Muscle of leg (tissue), 16 donors: ENCODE measurements at places on chromosomes 16 and 17. TPM values are rescaled to one million over a fixed set of nuclear protein-coding genes. Genes with fewer than 3 reads are reported as not detected.

The KRT24 gene
- polyA plus RNA-seq = not detected

The SDK2 gene
- 25.1 TPM for polyA plus RNA-seq

The ITGAL gene
- polyA plus RNA-seq = 2.4 TPM

GRCh38 chr17:48236681-48237134, 129.1 kb downstream of the SNX11 start:
- no peak for DNase-seq

DNA sequence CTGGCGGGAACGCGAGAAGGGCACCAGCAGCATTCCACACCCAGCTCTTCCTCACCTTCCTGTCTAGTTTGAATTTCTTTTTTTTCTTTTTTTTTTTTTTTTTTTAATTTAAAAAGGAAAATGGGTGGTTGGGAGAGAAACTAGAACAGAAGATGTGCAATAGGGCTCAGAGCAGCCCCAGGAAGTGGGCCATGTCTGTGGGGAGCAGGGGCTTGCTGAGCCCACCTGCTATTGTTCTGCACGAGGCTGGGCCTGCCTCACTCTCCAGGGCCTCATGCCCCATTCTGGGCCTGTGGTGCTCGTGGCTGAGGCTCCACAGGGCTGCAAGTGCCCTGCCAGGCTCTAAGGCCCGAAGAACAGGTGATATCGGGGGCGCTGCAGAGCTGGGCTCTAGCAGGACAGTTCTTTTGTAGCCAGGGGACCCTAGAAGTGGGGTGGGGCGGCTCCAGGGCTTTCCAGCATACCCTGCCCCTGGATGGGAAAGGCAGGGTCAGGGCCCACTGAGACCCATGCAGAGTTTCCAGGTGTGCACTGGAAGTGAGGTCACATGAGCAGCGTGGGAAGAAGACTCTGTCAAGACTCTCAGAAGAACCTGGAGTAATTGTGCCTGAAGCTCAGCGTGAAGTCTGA, 12.4 kb downstream of the MRPL27 start:
- no peak for DNase-seq

GRCh38 chr17:77677211-77677610, 281.3 kb upstream of the TNRC6C start:
- peak; percentile 91 for DNase-seq

DNA sequence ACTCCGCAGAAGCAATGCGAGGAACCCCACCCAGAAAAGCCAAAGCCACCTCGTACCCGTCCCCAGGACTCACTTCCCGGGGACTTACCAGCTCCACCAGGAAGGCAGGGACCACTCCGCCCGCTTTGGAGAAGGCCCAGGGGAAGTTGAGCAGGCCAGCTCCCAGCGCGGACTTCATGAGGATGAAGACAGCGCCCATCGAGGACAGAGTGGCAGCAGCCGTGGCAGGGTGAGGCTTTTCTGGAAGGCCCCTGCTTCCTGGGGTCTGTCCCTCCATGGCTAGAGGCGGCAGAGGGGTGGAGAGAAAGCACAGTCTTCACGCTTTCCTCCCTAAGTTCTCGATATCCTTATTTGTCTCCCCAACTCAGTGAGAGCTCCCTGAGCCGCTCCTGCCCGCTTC, 714 bp downstream of the SLC38A8 start:
- no peak for DNase-seq

- DNase-seq = no peak
These were observed 58.5 kb downstream of the TBC1D16 start for GRCh38 chr17:79977161-79977631.

DNA sequence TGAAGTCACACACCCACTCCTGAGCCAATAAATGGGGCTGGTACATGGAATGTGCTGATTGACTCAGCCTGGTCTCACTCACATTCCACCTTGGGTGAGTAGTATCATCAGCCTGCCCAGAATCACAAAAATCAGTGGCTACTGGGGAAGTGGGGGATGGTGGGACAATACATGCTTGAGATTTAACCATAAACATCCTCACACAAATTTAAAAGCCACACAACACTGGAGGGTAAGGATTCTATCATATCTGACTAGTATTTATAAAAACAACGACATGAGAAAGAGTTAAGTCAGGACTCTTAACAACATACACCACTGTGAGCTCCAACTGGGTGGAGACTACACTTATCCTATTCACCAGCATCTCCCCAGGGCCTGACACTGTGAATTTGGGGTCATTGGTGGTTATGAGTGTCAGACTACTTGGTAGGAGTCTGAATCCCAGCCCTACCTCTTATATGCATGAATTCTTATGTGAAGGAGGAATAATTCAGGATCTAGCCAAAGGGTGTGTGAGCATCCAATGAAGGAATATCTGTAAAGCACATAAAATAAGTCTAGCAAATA, 26.0 kb upstream of the IRX6 start:
- no peak for DNase-seq

- no peak for DNase-seq
These were observed 80.5 kb downstream of the TBC1D16 start for GRCh38 chr17:79955167-79955549.

GRCh38 chr17:55424893-55425540, 3.4 kb upstream of the MMD start:
- DNase-seq = peak; percentile 11

- DNase-seq = no peak
These were observed 3.3 kb upstream of the FN3KRP start for GRCh38 chr17:82713071-82713723.

DNA sequence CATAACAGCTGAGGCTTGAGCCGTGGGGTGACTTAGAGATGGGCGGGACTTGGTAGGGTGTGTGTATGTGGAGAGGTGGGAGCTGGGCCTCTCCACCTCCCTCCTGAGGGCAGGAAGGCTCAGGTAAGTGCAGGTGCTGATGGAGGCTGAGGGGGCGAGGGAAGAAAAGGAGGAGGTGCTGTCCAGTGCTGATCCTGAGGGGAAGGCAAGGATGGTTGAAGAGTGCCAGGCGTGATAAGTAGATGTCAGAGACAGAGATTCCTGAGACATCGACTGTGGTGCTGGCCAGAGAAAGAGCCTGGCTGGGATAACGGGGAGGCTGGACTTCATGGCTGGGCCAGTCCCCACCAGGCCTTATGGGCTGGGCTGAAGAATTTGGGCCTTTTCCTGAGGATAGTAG, 159.1 kb downstream of the SDK2 start:
- no peak for DNase-seq

DNA sequence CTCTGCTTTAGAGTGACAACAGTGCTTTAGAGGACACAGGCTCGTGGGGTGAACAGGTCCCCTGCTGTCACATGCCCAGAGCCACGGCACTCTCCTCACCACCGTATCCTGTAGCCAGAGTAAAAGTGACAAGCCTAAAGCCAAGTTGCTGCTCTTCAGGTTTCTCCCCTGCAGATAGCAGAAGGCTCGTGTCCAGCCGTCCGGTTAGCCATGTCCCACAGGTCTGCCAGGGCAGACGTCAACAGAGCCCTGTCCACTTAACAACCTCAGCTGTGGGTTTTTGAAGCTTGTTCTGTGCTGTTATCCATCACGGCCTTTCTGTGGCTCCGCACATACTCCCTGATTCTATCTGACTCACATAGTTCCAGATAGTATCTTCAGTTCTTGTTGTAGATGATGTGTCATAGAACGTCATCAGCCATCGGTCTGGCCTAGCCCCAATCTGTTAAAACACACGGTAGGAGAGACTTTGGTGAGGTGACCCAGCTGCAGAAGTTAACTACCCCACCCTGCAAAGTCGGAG, 100.7 kb downstream of the SOCS1 start:
- no peak for DNase-seq

GRCh38 chr17:51028176-51028863, 92.3 kb downstream of the SPAG9 start:
- no peak for DNase-seq

DNA sequence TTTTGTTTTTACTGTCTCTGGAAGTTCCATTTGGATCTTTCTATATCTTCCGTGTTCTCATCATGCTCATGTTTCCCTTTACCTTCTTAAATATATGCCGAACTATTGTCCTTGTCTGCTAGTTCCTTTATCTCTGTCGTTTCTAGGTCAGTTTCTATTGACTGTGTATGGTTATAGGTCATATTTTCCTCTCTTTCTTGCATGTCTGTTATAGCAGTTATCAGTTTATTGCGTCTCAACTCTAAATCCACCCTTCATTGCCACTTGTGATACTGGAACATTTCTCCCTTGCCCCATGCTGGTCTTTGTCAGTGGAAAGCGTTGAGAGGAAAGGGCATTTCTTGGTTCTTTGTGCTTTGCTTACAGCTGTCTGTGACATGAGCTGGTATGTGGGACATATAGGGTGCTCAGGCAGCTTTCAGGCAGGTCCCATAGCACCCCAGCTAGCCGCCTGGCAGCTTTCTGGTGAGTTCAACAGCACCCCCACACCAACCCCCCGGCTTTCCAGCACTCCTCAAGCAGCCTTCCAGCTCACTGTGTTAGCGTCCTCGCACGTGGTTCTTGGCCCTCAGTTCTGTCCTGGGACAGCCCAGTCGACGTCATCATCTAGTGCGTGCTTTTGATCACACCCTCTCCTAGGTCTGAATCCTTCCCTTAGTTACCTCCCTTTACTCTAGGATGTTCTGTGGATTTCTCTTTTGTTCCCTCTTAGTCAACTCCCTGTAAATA, 15.4 kb upstream of the DNASE1 start:
- DNase-seq = no peak

DNA sequence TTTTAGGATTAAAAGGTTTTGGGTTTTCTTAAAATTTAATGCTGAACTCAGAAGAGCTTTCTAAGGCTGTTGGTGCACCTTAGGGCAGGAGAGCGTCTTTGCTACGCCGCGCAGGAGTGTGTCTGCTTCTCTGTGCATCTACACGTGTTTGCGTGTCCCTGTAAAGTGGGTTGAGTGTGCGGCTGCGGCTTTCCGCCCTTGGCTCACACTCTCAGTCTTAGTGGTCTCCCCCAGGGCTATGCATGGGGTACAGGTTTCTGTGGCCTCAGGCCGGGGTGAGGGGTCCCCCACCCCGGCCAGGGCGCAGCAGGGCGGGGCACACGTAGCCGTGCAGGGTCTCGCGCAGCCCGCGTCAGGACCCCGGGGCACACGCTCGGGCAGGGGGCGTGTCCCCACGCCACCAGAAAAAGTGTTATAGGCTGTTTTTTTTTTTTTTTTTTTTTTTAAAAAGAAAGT, 727 bp upstream of the TENT4B start:
- DNase-seq = no peak
